ENCODE measurements at places on chromosomes 11 and 22. TPM values are rescaled to one million over a fixed set of nuclear protein-coding genes. Genes with fewer than 3 reads are reported as not detected.

DNA sequence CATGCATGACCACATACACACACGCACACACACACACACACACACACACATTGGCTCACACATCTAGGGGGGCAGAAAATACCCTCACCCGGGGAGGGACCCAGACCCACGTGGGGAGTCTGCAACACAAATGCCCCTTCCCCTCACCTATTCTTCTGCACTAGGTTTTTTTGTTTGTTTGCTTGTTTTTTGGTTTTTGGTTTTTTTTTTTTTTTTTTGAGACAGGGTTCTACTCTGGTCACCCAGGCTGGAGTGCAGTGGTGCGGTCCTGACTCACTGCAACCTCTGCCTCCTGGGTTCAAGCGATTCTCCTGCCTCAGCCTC is 28.4 kb downstream of the WEE1 start:
- H3K4me1 ChIP-seq, result peaks cover 3% of the 10 kb centered on the region
- H3K4me3 ChIP-seq, result no peak overlapping the region
- no peak overlapping the region for H3K27ac ChIP-seq
- H3K27me3 ChIP-seq, result no peaks in the 10 kb centered on the region
- DNase-seq, result no peak

The OR52J3 gene
- polyA plus RNA-seq, result not detected

- DNase-seq, result no peak
- H3K27ac ChIP-seq, result no peak overlapping the region
- H3K4me3 ChIP-seq, result no peak overlapping the region
- no peaks in the 10 kb centered on the region for H3K27me3 ChIP-seq
- H3K36me3 ChIP-seq, result no peaks in the 10 kb centered on the region
Measured at GRCh38 chr11:107050121-107050520, 31.8 kb upstream of the GUCY1A2 start.

The SCO2 gene
- 2.7 TPM for polyA plus RNA-seq

- H3K27me3 ChIP-seq, result no peaks in the 10 kb centered on the region
- no peak overlapping the region for H3K27ac ChIP-seq
- no peak for DNase-seq
Measured at GRCh38 chr11:128761339-128761738, 67.5 kb downstream of the FLI1 start.

The TEX12 gene
- polyA plus RNA-seq, result 0.13 TPM

DNA sequence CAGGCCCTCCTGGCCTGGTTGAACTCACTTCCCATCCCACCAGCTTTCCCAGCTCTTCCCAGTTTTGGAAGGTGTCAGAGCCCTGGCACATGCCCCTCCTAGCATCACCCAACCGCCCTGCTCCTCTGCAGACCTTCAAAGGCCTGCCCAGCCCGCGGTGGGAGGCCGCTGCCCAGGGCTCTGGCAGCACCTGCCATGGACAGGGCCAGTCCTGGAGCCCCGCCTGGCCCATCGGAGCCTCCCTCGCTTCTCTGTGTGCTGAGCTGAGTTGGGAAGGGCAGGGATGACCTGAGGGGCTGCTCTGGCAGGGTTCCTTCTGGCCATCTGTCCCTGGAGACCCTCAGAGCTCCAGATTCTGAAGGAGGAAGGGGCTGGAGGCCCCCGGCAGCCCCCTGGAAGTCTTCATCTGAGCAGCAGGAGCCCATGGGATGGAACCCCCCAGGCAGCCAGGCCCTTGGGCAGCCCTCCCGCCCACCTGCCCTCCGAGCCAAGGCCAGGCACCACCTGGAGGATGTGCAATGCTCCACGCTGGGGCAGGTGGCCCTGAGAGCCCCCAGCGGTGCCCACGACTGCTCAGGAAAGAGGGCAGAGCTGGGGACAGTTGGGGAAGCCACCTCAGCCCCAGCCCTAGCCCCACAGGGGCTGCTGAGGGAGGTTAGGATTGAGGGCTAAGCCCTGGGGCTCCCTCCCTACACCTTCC is 3.6 kb downstream of the LSP1 start:
- no peak for DNase-seq
- H3K36me3 ChIP-seq, result no peaks in the 10 kb centered on the region
- H3K4me3 ChIP-seq, result no peak overlapping the region
- no peaks in the 10 kb centered on the region for H3K27me3 ChIP-seq
- no peaks in the 10 kb centered on the region for H3K4me1 ChIP-seq

- no peak overlapping the region for H3K4me3 ChIP-seq
- peaks cover 4% of the 10 kb centered on the region for H3K4me1 ChIP-seq
- no peaks in the 10 kb centered on the region for H3K36me3 ChIP-seq
- H3K27me3 ChIP-seq, result no peaks in the 10 kb centered on the region
- no peak for DNase-seq
- H3K27ac ChIP-seq, result peak overlapping the region; percentile 56
Measured at GRCh38 chr22:23145878-23146470, 697 bp downstream of the RAB36 start.

- peaks cover 84% of the 10 kb centered on the region for H3K4me1 ChIP-seq
- no peaks in the 10 kb centered on the region for H3K27me3 ChIP-seq
- no peak overlapping the region for H3K4me3 ChIP-seq
- H3K27ac ChIP-seq, result peak overlapping the region; percentile 95
- H3K36me3 ChIP-seq, result peaks cover 16% of the 10 kb centered on the region
- peak; percentile 98 for DNase-seq
Measured at GRCh38 chr11:62553080-62553838, 6.7 kb upstream of the AHNAK start.

- H3K4me3 ChIP-seq, result no peak overlapping the region
- H3K27ac ChIP-seq, result no peak overlapping the region
- H3K27me3 ChIP-seq, result no peaks in the 10 kb centered on the region
- no peaks in the 10 kb centered on the region for H3K4me1 ChIP-seq
Measured at GRCh38 chr22:44256556-44257485, 55.9 kb downstream of the SHISAL1 start.

The IL10RA gene
- 1.1 TPM for polyA plus RNA-seq
